ENCODE measurements at places on chromosomes 5 and 9.

GRCh38 chr5:108481355-108481931 is 99.5 kb upstream of the FBXL17 start:
- no peak for DNase-seq

- peak; percentile 65 for DNase-seq
Measured at GRCh38 chr9:96655198-96655851, at the start of gene PRXL2C. Gene PRXL2C (minus strand): TSS chr9:96655317. CDS start chr9:96655281, 36 bp downstream.

DNA sequence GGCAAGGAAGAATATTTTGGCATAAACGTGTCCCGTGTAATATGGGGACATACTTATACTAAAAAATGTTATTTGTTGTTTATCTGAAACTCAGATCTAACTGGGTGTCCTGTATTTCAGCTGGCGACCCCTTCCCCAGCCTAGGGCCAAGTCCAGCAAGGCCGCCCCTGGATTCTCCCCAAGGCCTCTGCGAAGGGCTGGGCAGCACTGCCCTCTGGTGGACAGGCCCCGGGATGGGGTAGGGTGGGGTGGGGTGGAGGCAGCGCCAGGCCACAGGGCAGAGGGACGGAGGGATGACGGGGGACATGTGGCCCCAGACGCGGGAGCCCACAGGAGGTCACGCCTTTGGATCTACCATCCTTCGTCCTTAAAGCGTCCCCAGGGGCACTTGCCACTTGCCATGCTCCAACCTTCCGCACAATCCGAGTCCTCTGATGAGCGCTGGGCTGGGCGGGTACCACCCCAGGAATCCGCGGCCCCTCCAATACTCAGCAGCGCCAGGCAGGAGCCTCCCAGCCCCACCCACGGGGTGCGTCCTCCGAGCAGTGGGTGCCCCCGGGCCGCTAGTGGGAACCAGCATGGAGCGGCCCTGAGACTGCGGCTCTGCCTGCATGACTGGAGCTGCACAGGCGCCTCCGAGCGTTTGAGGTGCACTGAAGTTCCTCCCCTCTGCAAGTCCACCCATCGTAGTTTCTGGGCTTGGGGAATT is 7.1 kb upstream of the AGPAT2 start:
- no peak for DNase-seq

GRCh38 chr5:6181147-6181729 is 197.1 kb downstream of the MED10 start:
- DNase-seq, result no peak

GRCh38 chr9:33506626-33507370 is 17.3 kb upstream of the ANKRD18B start:
- DNase-seq, result no peak

DNA sequence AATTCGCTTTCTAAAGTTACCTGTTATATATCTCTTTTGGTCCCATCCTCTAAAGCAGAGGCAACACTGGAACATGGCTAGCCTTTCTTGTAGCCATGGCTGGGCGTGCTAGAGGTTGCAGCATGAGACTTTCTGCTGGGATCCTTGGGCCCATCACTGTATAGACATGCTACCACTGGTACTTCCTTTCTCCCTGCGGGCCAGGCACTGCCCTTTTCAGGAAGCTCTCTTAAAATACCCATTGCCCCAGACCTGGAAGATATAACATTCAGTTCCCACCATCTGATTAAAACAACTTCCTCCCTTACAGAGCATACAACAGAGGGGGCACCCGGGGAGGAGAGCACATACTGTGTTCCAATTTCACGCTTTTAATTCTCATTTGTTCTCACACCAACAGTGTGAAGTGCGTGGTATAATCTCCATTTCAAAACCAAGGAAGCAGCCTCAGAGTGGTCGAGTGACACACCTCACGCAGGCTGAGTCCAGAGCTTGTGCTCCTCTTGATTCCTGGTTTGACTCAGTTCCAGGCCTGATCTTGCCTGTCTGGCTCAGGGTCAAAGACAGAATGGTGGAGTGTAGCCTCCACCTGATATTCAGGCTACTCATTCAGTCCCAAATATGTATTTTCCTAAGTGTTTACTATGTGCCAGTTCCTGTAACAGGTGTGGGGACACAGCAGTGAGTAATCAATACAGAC is 22.6 kb downstream of the PTGS1 start:
- DNase-seq, result no peak

DNA sequence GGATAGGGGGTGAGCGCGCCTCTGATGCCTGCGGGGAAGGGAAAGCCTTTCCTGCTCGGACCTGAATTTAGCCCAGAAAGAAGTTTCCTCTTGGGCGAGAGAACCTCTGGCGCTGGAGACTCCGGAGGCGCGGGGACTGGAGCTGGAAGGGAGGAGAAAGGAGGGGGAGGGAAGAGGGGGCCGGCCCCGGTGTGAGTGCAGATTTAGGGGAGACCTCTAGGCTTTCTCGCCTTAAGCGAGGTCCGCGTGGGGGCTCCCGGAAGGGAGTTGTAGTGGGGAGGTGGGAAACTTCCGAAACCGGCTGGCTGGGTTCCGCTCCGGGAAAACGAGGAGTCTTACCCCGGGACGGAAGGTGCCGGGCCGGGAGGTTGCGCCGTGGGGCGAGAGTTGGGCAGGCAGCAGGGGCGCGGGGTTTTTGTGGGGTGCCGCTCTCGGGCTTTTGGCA is 1.3 kb downstream of the PCSK5 start:
- no peak for DNase-seq

DNA sequence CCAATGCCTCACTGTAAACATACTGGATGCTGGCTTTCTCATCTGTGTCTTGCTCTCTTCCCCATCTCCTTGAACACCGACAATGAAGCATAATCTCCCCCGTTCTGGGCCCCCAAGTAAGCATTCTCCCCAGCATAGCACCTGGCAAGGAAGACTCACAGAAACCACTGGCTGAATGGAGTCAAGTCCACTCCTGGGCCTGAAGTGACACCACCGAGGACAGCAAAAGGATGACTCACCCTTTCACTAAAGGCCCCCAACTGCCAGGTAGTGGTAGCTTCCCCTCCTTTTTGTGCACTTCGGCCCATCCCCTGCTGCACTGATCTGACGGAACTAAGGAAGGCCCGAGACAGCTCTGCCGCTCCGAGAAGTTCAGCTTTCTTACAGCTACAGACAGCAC is 9.4 kb downstream of the VDAC1 start:
- no peak for DNase-seq

DNA sequence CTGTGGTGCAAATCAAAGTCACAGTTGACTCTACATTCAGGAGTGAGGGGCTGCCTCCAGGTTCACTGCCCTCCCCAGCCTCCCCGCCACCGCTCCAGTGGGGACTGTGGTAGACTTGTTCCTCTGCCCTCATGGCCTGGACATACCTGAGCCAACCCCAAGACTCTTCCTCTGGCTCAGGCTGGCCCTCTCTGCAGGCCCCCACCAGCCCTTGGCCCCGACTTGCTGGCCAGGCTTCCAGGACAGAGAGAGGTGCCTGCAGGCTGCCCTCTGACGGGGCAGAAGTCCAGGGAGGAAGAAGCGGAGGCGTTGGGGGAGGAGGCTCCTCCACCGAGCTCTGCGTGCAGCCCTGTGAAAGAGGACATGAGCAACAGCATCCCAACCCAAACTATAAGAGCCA is 2.8 kb upstream of the SARDH start:
- no peak for DNase-seq

DNA sequence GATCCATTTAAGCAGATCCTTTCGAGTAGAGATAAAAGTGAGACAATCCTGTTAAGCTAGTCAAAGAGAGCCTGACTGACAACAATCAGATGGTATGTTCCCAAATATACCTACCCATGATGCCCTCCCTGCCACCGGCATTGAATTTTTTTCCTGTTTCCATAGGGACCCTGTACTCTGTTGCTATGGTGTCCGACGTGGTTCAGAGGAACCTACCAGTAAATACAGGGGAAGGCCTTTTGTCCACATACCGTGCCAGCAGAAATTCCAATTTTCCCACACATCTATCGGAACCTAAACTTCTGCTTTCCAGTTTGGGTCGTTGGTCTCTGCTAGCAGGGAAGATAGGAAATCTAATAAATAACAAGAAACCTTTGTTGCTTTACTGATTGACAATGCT is 64.7 kb downstream of the MEGF10 start:
- no peak for DNase-seq

- DNase-seq, result no peak
Measured at GRCh38 chr5:10036136-10036815, 213.4 kb downstream of the ATPSCKMT start.

GRCh38 chr9:107810461-107810961 is 320.9 kb upstream of the KLF4 start:
- DNase-seq, result no peak

DNA sequence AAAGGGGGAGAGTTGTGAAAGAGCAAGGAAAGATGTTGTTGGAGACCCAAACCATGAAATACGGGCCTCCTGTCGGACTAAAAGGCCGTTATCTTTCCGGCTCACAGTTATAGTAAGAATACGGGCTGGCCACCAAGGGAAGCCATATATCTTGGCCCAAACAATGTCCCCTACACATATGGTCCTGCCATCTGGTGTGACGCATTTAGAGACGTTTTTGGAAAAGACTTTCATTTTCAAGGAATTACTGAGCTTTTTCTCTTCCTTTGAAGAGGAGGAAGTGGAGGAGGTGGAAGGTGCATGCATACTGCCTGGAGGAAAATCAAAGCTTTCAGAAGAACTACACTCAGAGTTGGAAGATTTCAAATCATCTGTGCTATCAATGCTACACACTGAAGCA is 26.7 kb downstream of the PWWP2A start:
- no peak for DNase-seq

DNA sequence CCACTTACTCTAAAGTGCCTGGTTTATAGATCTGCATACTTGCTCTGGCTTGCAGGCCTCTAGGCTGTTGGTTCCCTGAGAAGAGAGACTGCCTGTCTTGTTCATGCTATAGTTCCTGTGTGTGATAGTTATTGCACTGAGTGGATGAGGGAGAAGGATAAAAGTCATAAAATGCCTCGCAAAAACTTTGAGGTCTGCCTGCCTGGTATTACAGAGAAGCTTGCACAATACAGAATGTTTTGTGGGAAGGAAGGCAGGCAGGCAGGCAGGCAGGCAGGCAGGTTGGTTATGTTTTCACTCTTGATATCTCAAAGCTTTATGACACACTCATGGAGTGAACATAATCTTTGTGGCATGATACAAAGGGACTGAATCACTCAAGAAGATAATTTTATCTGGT is 287.1 kb downstream of the SLIT3 start:
- no peak for DNase-seq

DNA sequence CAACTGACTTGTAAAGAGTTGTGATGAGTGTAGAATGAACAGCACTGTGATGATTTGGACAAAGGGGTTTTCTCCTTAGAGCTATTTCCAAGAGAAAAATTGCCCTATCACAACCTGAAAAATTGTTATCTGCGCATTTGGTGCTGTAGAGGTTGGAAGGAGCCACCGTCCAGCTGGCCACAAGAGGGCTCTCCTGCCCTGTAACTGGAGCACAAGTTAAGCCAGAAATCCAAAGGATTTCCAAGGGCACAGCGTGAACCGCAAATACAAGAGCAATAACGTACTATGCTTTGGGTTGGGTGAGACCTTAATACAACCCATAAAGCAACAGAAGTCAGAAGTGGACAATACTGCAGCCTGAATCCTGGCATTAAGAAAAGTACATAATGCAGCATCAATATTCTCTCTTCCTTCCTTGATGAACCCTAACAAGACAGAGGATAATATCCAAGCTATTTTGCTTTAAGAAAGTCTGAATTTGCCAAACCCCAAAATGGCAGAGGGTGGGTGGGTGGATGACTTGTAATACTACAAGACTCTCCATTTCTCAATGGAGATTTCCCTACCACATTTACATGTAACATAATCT is 56.8 kb upstream of the SMIM32 start:
- DNase-seq, result no peak

GRCh38 chr9:5440426-5440825 is 2.7 kb upstream of the PLGRKT start:
- no peak for DNase-seq

GRCh38 chr9:85884256-85884655 is 56.7 kb upstream of the NAA35 start:
- no peak for DNase-seq

- DNase-seq, result no peak
Measured at GRCh38 chr5:180669661-180670060, 20.3 kb upstream of the FLT4 start.

- DNase-seq, result no peak
Measured at GRCh38 chr9:92247981-92248380, 45.5 kb downstream of the IARS1 start.

DNA sequence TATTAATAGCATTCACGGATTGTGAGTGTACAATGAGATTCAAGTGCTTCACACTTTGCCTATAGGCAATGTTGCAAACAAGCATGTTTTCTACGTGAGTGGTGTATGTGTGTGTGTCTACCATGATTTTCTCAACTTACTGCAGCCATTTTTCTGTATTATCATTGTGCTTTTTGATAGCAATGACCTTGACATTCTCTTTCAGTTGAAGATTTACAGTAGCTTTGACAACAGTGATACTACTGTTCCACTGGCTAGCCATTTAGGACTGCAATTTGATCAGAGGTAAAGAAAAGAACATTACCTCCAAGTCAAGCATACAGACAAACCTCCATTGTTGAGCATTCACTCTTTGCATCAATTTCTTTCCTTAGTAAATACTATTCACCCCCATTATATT is 297.0 kb downstream of the MAN2A1 start:
- DNase-seq, result no peak

- no peak for DNase-seq
Measured at GRCh38 chr9:32251539-32251938, 132.9 kb upstream of the ACO1 start.

DNA sequence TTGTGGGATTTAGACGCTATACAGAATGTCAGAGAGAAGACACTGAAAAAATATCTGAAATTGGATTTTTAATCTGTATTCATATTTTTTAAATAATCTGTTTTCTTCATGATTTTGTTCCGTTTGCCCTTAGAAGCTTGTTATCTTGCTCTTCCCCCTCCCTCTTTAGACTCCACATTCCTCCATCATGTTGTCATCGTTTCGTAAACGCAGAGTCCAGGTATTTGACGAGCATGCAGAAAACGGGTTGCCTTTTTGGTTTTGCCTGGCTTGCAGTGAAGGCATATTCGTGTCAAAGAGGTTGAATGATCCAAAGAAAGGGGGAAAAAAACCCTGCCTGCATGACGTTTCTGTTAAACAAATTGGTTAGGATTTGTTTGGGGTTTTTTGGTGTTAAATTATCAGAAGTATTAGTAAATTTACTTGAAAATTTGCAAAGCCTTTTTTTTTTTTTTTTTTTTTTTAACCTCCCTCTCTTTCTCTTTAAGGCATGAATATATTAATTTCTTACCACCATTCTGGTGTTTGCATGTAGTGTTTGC is 2.9 kb downstream of the SPTAN1 start:
- DNase-seq, result no peak

- no peak for DNase-seq
Measured at GRCh38 chr5:107294211-107294550, 376.6 kb downstream of the EFNA5 start.

Measured in stimulated activated CD4-positive, alpha-beta T cell treated with anti-CD3 and anti-CD28 coated beads, Interleukin-1b, Interleukin-23, amount 100 ng/mL, for 24 hours (primary cell).